Stimulated activated memory B cell treated with anti-CD40 and anti-IgM and Interleukin-4, amounts not matched to agents 10 μg/mL and 1 μg/mL and 100 μg/mL, for 72 hours (primary cell): ENCODE measurements at places on chromosomes 3 and 15.

- no peak for ATAC-seq
Observed at GRCh38 chr3:47601281-47601680, 22.6 kb upstream of the CSPG5 start.

DNA sequence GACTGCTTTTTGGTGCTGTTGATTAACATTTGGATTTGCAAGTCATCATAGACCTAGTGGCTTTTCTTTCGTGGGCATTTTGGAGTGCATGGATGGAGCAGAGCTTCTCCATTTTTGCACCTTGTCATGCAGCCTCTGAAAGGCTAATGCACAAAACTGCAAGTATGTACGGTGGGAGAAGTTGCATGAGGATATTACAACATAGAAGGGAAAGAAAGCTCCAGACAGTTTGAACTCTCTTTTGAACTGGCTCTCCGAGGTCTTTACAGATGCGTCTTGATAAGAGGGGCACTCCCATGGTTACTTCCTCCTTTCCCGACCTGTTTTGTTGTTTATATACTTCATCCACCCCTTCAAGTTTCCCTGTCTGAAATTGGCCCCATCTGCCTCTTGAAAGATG is 147.1 kb upstream of the GBE1 start:
- no peak for ATAC-seq

- no peak for ATAC-seq
Observed at GRCh38 chr3:31732548-31732947, 199.8 kb downstream of the STT3B start.

DNA sequence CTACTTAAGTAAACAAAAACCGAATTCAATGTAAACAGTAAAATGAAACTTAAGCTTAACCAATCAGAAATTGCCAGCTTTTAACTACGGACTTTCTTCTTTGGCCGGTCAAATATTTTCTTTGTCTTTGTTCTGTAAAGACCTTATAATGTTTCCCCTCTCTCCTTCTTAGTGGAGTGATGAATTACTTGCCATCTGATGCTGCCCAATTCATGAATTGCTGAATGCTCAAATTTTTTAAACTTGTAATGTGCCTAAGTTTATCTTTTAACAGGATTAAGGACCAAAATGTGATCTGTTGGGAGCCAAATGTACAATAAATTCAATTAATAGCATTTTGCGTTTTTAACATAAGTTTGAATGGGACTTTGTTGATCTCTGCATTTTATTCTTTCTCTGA is 345.8 kb upstream of the CBLB start:
- ATAC-seq = no peak

DNA sequence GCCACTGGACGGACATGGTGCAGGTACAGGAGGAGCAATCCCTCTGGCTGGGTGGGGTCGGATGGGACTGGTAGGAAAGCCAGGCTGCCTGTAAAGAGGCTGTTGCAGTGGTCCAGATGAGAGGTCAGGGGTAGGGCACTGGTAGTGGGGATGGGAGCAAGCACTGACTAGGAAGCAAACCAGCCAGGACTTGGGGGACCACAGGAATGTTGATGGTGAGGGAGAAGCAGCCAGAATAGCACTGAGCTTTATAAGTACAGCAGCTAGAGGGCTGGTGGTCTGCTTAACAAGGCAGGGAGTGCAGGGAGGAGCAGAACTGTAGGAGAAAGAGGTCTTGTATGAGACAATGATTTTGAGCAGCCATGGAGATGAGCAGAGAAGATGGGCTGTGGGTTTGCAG is 38.7 kb upstream of the PTPN23 start:
- ATAC-seq = no peak

- ATAC-seq = no peak
Observed at GRCh38 chr3:63296249-63296648, 18.1 kb downstream of the SYNPR start.

- no peak for ATAC-seq
Observed at GRCh38 chr3:122513386-122514122, 1.2 kb downstream of the KPNA1 start.

DNA sequence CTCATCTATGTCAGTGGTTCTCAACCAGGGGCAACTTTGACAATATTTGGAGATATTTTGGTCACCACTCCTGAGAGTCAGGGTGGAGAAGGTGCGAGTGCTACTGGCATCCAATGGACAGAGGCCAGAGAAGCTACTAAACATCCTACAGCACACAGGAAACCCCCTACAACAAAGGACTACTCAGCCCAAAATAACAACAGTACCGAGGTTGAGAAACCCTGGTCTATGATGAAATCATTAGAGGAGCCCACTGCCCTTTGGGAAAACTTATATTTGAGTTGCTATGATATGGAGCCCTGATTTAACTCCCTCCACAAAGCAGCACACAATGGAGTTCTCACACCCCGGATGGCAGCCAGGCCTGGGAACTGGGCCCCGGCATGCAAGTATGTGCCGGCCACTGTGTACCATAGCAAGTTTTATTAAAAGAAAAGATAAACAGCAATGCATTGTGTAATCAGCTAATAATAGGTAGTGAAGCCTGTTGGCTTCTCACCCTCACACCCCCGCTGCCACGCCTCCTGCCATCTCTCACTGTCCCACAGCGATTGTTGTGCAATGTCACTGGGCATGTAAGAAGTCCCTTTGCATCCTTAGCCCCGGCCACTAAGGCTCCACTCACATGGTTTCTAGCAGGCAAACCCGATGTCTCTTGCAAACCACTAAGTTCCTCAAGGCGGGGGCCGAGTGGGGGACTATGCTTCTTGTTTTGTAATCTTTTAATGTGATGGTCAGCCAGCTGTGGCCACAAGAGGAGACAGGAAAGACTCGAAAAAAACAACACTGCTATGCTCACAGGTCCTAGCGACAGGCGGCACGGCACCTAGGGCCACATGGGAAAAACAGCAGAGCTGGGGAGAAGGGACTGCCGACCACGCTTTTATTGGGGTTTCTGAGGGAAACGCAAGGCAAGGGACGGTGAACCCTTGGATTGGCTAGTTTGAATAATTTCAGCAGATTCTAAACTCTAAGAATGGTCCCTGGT is 110.0 kb downstream of the AQP9 start:
- ATAC-seq = no peak

DNA sequence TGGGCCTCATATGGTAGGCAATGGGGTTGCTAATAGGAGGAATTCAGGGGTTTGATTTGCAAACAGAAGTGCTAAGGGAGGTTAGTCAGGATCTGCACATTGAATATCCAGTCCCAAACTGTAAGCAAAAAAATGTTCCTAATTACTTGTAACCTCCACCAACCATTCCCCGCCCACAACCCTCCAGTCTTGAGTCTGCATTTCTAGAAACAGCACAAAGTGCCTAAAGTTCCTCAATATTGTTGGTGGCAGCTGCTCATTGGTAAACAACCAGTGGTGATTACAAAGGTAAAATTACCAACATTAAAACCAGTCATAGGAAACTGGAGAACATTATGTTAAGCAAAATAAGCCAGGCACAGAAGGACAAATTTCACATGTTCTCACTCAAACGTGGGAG is 18.9 kb downstream of the HDC start:
- ATAC-seq = no peak

- no peak for ATAC-seq
Observed at GRCh38 chr15:75062706-75063105, 39.3 kb downstream of the PPCDC start.

DNA sequence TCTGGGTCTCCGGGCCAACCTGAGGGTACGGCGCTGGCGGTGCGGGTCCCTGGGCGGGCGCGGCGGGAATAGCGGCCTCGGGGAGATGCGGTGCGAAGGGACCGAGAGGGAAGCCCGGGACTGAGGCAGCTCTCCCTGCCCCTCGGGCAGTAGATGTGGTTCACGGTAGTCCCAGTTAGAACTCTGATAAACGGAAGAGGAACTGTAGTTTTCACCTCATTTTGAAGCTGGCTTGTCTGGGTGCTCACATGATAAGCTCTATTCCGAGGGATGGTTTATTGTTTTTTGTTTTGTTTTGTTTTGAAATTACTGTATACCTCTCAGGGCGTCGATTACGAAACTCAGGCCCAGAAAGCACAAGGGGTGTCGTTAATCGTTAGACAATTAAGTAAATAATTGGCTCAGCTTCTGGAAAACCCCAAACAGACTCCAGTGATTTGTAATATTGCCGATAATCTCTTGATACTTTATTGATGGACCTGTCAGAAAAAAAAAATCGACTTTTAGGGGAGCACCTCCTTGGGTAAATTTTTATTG is 413 bp downstream of the NUSAP1 start:
- ATAC-seq = peak; percentile 52
